ENCODE measurements at places on chromosomes 7 and 10.

DNA sequence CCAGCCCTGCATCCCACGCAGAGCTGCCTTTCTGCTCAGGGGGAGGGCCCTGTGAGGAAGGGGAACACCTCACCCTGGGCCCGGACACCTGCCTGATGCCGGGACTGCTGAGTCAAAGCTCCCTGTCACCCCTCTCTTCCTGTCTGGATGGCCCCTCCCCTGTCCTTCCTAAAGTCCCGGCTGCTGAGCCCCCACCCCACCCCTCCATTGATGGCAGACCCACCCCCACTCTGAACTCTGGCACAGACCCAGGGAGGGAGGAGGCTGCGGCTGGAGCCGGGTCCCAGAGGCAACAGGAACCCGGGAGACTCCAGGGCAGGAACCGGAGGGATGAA is 78.7 kb downstream of the ELFN1 start:
- DNase-seq: no peak

DNA sequence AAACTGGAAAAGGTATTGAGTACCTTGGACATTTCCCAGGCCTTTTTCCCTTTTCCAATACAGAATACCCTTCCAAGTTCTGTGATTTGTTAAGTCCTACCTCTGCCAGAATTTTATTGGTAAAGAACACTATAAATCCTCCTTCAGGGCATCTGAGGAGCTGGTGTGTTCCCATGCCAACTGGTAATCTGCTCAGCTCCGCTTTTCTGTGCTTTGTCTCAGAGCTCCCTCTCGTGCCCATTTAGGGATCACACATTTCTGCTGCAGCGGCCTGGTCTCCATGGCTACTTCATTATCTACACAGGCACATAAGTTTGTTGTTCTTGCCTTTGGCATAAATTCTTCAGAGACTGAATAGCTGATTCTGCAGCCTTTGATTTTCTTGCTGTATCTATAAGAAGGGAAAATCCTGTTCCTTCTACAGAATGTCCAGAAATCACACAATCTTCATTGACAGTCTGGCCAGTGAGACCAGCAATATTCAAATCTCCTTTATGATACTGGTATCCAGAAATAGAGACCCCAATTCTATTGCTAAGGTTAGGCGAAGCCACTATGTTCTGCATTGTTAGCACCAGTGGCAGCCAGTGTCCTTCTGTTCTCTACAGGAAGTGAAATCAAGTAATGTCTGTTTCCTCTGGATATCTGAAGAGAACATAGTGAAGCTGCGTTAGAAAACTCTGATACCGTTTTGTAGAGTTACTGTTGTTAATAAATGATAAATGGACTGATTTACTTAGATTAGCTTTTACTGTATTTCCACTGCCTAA is 51.9 kb downstream of the DENND11 start:
- peak; percentile 47 for DNase-seq

- no peak for DNase-seq
These were observed 36.0 kb downstream of the KLF6 start for GRCh38 chr10:3749011-3749410.

- DNase-seq: no peak
These were observed 87.4 kb upstream of the KMT2E start for GRCh38 chr7:104926601-104927041.

GRCh38 chr7:156897673-156898072 is 4.7 kb upstream of the LMBR1 start:
- DNase-seq: no peak

DNA sequence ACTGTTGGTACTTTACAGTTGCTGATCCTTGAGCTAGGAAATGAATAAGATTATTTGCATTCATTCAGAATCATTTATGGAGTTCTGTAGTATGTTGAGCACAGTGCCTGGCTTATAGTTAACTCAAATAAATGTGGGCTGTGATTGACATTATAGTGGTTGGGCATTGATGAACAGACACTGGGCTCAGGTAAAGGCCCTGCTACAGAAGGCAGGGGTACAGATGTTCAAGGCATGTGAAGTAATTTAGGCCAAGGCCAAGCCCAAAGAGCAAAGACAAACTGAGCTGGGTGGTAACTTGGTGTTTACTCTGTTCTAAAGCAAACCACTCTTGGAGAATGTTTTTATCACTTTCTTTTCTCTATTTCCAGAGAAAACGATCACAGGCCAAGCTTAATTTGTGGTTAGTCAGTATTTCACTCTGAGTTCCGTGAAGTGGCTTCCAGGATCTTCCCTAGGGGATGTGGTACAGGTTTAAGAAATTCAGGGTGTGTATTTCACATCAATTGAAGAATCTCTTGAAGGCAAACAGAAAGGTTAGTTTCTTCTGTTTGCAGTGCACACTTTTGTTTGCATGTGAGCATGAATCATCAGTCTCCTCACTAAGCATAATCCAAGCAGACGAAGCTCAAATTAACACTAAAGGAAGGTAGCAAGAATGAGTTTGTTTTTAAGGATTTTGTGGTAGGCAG is 113.9 kb upstream of the PRR15 start:
- peak; percentile 45 for DNase-seq

DNA sequence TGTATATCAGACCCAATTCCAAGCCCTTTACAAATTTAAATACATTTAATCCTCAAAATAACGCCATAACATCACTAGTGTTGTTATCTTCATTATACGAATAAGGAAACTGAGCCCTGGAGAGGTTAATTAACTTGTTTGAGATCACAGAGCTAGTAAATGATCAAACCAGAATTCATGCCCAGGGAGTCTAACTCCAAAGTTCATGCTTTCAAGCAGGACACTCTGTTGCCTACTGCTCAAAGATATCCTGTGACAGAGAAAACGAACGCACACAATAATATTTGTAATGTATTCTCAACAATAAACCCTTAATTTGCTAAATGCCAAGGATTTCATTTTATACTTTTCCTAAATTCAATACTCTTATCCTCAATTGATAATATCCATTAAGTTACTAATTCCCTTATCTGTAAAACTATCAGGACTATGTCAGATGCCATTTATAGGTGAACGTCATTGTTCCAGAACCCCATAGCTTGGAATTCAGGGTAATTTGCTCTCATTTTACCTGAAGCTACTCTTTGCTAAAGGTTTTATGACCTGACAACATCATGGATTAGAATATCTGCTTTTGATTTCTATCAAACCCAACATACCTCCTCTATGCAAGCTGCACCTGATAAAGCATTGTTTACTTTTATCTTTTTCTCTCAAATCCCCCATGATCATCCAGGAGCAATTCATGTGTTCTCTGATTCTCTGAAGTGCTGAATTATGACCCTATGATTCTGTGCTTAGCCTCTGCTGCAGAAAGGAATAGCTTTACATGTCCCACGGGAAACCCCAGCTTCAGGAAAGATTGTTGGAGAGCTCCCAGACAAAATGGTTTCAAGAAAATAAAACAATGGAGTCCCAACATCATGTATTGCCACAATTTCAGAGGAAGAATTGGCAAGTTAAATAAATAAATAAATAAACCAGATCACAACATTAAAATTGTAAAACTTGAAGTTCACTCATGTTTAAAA is 150.2 kb upstream of the CDK1 start:
- no peak for DNase-seq

- no peak for DNase-seq
These were observed 314.3 kb upstream of the ZMIZ1 start for GRCh38 chr10:78754269-78755062.

GRCh38 chr10:7625836-7626235 is 40.9 kb downstream of the ITIH5 start:
- no peak for DNase-seq
